ENCODE measurements at places on chromosomes 16 and 17.

GRCh38 chr16:17962726-17963125, 373.8 kb downstream of the NPIPA8 start:
- DNase-seq, result no peak

DNA sequence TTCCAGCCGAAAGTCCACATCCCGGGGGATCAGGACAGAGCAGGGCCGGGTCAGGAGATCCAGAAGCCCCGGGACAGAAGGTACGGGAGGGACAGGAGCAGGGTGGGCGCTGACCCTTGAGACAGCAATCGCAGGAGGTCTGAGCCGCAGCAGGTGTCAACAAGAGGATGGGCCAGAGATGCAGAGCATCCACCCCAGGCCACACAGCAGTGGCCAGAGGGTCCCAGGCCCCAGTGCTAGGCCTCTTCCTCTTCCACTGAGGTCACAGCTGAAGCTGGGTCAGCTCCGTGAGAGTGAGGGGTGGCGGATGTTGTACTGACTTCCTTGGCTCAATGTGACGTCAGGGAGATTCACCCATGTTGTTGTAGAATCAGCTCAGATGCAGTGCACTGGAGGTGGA, 8.7 kb upstream of the RNF213 start:
- no peak for DNase-seq

DNA sequence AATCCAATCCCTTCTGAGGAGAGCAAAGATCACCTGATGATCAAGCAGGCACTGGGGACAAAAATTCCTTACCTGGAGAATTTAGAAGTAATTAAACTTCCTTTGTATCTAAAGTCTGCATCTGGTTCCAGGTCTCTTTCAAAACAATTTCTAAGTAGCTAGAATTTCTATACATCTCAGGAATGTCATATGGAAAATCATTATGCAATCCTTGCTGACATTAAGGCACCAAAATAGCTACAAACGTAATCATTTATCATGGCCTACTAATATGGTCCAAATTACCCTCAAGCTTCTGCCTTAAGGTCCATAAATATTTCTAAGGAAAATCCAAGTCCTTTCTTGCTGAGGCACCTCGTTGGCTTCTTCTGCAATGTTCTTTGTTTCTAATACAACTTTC, 32.9 kb upstream of the YPEL2 start:
- DNase-seq, result no peak

- no peak for DNase-seq
These were observed at the start of gene ACAP1 for GRCh38 chr17:7336240-7337175. ACAP1 (plus strand) TSS chr17:7336529; CDS start chr17:7336735, 206 bp downstream.

GRCh38 chr17:39174920-39175694, 9.1 kb upstream of the ARL5C start:
- DNase-seq, result no peak

DNA sequence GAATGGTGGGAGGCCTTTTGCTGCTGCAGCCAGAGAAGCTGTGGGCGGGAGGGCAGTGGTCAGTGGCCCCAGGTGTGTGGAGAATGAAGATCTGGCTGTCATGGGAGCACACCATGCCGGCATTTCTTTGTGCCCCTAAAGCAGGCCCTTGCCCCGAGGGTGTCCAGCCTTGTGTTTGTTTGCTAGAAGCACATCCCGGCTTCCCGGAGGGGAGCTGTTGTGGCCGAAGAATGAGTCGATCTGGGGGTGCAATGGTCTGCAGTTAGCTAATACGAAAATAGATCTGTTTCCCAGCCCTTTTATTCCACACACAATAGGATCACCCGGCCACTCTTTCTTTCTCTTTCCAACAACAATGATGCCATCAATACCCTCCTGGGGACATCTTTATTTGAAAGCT, 228.8 kb downstream of the CBLN1 start:
- DNase-seq, result no peak

GRCh38 chr17:18257982-18258355, 569 bp downstream of the FLII start:
- no peak for DNase-seq

- DNase-seq, result no peak
These were observed 155.8 kb upstream of the SDK2 start for GRCh38 chr17:73799781-73800627.

DNA sequence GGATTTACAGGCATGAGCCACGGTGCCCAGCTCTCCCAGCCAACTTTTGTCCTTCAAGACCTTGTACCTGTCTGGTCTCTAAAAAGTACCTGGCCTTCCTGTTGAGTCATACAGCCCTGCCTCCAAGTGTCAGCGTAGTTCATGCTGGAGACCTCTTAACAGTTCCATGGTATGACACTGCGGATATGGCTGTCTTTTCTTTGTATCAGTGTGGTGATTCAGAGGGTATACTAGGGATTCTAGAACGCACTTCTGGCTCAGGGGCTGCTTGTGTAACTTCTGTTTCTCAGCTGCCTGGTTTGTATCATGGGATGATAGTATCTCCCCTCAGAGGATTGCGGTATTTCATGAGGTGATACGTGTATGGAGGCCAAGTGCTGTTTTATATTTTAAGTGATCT, 2.0 kb upstream of the TMEM11 start:
- no peak for DNase-seq

DNA sequence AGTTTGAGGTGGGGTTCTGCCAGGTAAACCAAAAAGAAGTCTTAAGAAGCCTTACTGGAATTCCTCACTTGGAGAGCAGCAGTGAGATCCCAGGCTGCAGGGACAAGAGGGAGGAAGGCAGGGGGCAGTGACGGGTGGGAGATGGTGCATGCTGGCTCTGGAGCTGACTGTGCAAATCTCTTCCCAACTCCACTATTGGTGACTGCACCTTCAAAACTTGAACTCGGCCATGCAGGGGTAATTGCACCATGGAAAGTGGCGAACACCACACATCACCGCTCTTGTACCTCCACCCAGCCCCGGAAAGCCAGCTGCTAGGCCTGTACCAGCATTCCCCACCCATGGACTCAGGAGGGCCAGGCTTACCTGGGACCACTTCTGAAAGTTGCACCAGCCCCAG, 51.4 kb upstream of the CDR2 start:
- DNase-seq, result no peak

DNA sequence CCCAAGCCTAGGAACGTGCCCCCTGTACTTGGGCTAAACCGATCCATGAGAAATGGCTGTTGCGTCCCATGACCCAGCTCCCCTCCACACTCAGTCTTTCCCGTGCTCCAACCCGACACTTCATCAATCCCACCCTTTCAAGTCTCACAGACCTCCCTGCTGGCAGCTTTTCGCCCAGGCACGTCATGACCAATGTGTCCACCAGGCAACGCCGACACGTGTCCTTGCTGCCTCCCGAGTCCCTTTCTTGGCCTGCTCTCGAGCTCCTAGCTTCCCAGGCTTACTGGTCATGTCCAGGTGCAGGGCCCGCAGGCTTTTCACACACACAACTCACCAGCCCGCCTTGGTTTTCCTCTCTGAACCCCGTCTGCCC, 12.2 kb downstream of the MNT start:
- DNase-seq, result no peak

- no peak for DNase-seq
These were observed 14.3 kb upstream of the DNASE1 start for GRCh38 chr16:3640207-3640606.

DNA sequence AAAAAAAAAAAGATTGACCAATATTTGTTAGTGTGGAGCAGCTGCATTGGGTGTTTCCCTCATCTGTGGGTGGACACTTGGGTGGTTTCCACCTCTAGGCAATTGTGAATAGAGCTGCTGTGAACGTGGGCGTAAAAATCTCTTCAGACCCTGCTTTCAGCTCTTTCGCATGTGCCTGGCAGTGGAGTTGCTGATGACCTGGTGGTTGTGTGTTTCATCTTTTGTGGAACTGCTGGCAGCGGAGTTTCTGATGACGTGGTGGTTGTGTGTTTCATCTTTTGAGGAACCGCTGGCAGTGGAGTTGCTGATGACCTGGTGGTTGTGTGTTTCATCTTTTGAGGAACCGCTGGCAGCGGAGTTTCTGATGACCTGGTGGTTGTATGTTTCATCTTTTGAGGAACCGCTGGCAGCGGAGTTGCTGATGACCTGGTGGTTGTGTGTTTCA, 21.4 kb downstream of the ZC3H18 start:
- DNase-seq, result no peak

DNA sequence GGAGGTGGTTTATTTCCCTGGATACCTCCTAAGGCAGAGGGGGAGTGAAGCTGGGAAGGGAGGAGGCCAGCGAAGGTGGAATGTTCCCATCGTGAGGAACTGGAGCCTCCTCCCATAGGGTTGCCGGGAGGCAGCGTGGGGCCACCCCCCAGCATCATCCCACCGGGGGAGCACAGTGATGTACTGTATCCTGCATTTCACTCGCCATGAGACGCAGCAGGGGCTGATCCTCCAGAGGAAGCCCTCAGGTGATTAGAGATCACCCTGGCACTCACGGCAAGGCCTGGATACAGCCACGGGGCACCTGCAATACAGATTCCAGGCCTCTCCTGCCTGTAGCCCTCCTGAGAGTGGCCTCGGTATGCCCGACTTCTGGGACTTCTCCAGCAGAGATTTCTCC, 25.5 kb upstream of the BEAN1 start:
- DNase-seq, result no peak

DNA sequence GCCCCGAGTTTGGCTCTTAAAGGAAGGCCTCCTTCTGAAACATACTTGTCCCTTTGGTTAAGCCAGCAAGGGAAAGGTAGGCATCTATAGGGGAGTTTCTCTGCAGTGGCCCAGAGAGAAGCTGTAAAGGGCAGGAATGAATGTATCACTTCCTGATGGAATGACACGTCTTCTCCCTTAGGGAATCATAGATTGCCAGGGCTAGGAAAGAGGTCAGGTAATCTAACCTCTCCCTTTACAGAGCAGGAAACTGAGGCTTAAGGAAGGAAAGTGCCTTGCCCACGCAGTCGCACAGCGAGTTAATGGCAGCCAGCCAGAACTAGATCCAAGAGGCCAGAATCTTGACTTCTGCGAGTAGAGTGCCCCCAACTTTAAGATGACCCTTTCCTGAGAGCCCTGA, 66.1 kb downstream of the NEUROD2 start:
- DNase-seq, result no peak

- no peak for DNase-seq
These were observed 264.9 kb downstream of the FTO start for GRCh38 chr16:53968896-53969295.

GRCh38 chr16:67399218-67399733, 6.0 kb upstream of the TPPP3 start:
- DNase-seq, result no peak

GRCh38 chr17:2289878-2290478, 13.6 kb downstream of the SMG6 start:
- DNase-seq, result no peak

DNA sequence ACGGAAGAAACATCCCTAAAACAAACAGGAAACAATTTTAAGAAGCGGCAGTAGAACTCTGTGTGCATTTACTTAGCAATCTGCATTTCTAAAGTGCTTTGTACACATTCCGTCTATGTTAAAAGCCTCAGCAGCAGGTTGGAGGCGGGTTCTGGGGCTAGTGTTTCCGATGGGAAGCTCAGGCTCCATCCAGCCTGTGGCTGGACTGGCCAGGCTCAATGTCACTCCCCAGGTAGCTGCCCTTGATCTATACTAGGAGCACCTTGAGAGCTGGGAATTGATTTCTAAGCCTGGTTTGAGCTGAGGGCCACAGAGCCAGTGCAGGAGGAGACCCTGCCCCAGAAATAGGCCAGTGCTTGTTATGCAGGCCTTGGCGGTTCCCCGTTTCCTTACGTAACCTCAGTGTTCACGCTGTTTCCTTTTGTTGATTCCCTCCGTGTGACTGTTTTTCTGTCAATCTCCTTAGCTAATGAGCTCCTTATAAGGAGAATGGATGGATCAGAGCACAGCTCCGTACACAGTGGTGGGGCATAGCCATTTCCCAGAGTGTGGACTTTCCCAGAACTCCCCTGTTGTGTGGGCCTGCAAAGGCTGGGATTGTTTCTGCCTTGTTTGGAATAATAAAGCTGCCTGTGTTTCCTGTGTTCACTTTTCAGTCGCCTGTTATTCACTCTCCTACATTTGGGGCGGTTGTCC, 21.4 kb downstream of the ADORA2B start:
- DNase-seq, result peak; percentile 21

GRCh38 chr16:50637716-50638602, 43.2 kb downstream of the SNX20 start:
- DNase-seq, result no peak

- no peak for DNase-seq
These were observed 477 bp downstream of the NTAN1 start for GRCh38 chr16:15055141-15056053.

DNA sequence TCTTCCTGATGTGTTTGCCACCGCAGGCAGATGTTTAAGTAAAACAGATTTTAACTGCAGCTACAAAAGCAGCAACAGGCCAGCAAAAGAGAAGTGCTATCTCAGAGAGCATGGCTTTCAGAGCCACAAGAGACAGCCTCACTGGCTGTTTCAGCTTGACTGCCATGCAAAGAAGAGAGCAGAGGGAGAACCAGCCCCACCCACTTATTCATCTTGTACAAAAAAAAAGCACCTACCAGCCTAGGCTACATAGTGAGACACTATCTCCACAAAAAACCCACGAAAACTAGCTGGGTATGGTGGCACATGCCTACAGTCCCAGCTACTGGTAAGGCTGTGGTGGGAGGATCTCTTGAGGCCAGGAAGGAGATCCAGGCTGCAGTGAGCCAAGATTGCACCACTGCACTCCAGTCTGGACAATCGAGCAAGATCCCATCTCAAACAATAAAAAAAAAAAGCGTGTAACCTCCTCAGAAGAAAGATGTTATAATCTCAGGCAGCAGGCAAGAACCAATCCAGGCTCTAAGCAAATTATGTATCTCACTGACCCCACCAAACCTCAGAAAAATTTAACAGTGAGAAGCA, 30.0 kb downstream of the STH start:
- no peak for DNase-seq

- DNase-seq, result no peak
These were observed 1.4 kb downstream of the HAGHL start for GRCh38 chr16:728131-728889.

DNA sequence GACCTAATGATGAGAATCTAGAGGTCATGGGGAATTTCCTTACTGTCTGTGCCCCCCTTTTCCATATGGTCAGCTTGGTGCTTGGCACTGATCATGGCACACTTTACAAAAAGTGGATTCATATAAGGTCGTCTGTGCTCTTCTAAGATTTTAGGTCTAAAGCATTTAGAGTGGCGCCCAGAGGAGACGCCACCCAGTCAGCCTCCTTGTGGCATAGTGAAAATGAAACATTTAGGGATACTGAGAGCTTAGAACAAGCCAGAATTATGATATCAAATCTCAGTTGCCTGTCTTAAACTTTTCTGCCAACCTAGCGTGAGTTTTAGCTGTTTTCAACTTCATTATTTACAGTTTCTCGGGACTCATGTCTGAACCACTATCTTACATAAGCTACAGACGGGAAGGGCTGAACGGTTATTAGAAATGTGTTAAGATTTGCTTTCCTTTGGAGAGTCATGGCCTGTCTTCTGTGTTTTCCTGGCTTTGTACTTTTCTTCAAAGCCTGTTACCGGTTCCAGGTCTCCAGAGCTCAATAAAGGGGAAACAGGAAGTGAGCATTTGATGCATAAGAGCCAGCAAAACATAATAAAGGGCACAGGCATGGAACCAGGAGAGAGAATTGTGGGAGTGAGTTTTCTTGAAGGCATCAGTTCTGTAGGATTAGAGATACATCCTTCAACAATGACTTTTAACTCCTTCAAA, 13.7 kb downstream of the ZNRF1 start:
- DNase-seq, result no peak

All from NCI-H187 treated with DMSO at 0.1 percent for 48 hours (cell line).